ENCODE measurements at places on chromosomes 1 and 21.
A peak's percentile ranks its signal among the peaks of the same experiment; 100 is the strongest.

DNA sequence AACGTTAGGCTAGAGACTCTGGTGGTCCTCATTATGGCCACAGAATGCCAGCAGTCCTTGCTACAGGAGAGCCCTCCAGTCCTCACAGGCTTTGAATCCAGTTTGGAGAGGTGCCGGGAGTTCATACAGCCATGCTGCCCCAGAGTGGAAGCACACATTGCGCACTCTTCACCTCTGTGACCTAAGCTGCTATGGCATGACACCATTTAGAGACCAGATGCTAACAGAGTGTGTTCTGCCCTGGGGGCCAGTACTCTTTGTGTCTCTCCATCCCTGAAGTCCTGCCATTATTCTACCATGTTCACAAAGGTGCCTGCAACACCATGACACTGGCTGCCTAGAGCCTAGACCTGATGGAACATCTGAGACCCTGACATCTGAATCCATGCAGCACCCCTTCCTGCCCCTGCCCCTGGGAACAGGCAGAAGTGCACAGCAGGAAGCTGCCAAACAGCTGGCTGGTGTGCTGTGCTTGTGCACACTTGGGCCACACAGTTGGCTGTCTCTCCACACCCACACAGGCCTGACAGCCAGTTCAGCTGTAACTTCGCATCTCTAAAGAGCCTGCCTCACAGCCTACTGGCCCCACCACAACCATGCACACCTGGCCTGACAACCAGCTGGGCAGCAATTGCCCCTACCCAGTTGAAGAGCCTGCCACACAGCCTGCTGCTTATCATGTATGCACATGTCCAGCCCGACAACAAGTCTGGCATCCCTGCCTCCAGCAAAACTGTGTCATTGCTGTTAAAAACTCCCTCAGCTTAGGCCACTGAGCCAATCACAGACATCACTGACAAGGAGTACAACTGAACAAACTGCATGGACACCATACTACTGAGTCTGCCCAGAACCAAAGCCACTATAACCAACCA lies 49.1 kb downstream of the MCOLN2 start:
- no peak for DNase-seq

DNA sequence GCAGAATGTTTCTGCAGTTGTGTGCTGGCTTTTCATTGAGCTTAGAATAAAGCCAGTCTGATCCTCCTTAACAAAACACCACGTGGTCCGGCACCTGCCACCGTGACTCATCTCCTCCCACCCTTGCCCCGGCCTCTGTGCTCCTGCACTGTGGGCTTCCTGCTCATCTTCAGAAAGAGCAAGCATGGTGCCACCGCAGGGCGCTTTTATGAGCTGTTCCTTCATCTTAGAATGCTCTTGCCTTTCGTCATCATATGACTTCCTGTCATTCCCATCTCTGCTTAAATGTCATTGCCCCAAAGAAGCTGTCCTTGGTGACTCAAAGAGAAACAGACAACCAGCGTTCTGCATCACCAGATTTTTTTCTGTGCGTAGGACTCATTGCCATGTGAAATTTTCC lies 117.8 kb downstream of the HHAT start:
- DNase-seq, result peak; percentile 33

- no peak for DNase-seq
These were observed 19.6 kb upstream of the HMGN2 start for GRCh38 chr1:26452459-26453183.

DNA sequence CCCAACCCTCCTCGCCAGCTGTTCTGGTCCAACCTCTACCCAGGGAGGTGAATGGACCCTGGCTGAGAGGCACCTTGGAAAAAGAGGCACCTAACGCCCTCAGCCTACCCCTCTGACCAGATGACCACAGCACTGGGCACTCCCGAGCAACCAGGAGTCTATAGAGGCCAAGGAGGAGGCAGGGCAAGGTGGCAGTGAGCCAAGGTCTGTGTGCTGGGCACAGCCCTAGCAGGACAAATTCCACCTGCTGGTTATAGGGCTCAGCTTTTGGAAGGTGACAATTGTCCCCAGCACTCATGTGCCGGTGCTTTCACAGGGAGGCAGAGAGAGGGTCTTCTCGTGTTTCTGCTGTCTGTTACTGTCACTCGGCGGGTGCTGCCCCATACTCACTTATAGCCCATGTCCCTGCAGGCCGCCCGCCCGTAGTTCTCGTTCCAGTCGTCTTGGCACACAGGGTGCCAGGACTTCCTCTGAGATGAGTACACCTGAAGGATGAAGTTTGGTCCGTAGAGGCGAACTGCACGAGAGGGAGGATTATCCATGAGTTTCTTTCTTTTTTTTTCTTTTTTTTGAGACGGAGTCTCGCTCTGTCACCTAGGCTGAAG lies 27.8 kb downstream of the TMPRSS2 start:
- DNase-seq, result no peak

GRCh38 chr21:26115305-26115704 lies 55.3 kb downstream of the APP start:
- DNase-seq, result no peak

- DNase-seq, result no peak
These were observed 39.0 kb downstream of the ZZZ3 start for GRCh38 chr1:77643456-77643855.

GRCh38 chr1:241645199-241645598 lies 5.0 kb upstream of the CHML start:
- DNase-seq, result no peak

GRCh38 chr1:163387146-163387545 lies 65.4 kb downstream of the NUF2 start:
- no peak for DNase-seq

DNA sequence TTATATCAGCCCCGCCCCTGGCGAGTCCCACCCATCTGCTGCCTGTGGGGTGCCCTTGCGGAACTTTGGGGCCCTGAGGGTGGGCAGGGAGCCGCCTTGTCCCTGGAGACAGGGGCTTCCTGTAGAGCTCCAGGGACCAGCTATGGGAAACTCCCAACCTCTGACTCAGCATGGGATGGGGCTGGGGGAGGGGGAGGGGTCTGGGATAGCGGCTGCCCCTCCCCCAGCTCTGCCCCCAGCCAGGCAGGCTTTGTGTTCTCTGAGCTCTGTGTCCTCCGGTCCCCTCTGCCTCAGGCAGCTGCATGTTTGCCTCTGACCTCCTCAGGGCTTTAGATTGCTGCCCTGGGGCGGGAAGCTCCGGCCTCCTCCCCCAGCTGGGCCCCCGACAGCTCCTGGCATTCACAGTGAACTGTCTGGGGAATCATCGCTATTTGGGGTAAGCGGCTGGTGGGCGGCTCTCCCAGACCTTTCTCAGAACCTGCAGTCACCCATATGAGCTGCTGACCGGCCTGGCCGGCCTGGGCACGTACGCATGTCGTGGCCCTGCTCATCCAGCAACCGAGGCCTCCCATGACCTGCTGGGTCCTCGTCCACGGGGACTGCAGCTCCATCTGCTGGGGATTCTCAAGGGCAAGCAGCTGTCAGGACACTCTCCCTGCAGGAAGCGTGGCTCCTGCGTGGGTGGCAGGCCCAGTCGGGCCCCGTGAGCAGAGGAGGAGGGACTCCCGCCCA lies 17.1 kb downstream of the ARHGEF16 start:
- DNase-seq, result peak; percentile 69

- DNase-seq, result peak; percentile 48
These were observed 9.7 kb downstream of the SERINC2 start for GRCh38 chr1:31422505-31423319.

DNA sequence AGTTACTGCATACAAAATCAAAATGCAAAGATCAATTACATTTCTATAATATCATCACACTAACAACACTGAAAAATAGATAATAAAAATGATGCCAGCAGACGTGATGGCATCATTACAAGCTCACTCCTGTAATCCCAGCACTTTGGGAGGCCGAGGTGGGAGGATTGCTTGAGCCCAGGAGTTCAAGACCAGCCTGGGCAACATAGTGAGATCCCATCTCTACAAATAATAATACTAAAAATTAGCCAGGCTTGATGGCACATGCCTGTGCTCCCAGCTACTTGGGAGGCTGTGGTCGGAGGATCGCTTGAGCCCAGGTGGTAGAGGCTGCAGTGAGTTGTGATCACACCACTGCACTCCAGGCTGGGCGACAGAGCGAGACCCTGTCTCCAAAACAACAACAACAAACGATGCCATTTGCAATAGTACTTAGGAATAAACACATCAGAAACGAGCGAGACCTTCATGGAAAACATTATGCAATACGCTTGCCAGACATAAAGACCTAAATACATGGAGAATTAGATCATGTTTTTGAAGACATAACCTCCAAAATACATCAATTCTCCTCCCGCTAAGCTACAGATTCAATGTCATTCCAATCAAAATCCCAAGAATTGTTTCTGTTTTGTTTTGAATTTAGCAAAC lies 86.6 kb upstream of the ERRFI1 start:
- DNase-seq, result no peak

GRCh38 chr1:29687166-29687565 lies 450.8 kb downstream of the PTPRU start:
- no peak for DNase-seq
